Colonic mucosa (tissue), 4 donors: ENCODE measurements at places on chromosomes 5 and 9.

DNA sequence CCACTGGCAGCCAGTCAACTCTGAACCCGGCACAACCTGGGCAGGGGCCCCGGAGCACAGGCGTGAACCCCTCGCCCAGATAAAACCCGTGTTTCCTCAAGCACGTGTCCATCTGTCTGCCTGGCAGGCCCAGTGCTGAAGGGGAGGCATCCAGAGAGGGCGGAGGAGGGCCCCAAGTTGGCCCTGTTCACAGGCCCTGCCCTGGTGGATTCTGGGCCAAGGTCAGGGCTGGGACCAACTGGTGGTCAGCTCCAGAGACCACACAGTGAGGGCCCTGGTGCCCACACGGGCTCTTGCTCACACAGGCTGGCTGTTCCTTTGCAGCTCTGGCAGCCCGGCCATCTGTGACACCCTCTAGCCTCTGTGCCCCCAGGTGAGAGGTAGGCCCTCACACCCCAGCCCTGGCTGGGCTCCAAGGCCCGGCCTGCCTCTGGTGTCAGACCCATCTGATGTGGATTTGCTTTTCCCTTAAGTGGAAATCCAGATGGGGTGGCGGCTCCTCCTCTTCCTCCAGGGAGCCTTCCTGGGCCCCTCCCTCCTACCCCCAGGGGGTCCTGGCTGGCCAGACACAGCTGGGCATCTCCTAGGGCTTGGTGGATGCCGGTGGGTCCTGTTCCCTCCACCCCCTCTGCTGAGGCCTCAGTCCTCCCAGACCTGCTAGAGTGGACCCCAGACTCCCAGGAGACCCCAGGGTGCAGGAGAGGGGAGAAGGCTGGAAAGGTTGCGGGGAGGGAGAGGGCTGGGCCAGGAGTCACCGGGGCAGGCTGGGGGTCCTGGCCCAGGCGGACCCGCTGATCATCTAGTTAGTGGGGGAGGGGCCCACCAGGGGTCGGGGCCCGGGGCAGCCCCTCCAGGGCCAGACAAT lies 525 bp upstream of the STPG3 start:
- no peak for DNase-seq

DNA sequence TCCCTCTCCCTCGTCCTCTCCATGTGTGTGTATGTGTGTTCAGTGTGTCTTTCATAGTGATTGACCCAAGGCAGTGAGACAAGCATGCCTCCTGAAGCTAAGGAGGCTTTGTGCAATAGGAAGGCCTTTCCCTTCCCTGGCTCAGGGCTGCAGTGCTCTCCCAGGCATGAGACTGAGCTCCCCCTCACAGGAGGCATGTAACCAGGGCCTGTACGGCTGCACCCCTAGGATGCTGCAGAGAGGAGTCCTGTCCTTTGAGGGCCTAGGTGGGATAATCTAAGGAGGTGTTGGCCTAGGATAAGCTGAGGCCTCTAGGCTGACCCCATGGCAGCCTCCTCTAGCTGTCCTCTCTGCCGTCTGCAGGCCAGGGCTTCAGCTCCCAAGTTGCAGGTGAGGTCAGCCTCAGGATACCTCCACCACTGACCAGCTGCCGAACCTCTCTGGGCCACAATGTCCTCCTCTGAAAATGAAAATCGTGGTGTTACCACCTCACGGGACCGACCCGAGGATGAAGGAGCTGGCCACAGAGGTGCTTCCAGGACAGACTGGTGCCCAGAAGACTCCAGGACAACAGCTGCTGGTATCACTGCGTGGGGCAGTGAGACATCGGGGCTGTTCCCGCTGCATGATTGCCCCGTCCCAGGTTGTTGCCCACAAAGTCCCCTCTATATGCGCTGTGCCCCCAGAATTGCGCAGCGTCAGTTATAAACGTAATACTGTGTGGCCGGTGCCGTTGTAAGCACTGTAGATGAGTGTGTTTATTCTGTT lies 129.6 kb downstream of the BARX1 start:
- DNase-seq, result no peak

- DNase-seq, result no peak
Observed at GRCh38 chr5:10912435-10912834, 151.4 kb upstream of the DAP start.

DNA sequence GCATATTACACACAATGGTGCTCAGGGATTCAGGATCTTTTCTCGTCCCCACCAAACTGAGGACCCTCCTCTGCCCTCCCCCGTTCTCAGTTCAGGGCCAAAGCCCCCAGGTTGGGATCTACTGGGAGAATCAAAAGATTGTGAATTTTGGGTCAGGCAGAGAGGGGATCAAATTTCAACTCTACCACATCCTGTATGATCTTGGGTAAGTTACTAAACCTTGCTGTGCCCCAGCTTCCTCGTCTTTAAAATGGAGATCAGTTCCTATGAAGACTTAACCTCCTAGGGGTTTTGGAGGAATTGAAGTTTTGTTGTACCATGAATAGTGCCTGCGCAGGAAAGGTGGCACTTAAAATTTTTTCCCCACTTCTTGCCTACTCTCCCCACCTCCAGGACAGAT lies 62.4 kb downstream of the RAI14 start:
- no peak for DNase-seq

DNA sequence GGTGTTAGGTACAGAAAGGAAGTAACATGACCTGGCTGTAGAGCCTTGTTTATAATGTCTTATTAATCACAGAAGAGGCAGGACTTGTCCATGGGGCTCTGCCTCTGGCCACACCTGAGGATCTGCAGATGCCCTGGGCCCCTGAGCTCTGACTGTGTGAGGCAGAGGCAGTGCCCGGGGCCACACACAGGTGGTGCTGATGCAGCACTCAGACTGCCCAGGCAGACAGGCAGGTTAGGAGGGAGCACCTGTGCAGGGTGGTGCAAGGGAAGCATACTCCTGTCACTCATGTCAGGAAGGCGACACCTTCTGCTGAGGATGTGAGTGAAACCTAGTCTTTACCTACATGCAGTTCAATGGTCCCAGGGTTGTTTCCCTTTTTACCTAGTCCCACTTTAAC lies 88.7 kb downstream of the CFAP90 start:
- no peak for DNase-seq

GRCh38 chr5:86403190-86403589 lies 214.6 kb upstream of the COX7C start:
- no peak for DNase-seq

DNA sequence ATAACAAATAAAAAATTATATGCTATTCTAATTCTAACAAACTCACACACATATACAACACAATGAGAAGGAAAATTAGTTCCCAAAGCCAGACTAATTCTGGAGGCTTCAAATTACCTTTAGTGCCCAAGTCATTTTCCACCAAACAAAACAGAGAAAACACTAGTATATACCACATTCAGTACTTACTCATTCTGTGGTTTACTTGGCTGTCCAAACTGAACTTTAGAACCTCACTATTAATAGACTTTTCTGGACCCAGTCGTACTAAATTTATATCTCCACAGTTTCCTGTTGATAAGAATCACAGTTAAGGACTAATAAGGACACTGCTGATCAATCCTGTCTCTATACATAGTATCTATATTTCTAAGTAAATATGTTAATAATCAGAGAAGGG lies 66.4 kb downstream of the SETX start:
- DNase-seq, result no peak

DNA sequence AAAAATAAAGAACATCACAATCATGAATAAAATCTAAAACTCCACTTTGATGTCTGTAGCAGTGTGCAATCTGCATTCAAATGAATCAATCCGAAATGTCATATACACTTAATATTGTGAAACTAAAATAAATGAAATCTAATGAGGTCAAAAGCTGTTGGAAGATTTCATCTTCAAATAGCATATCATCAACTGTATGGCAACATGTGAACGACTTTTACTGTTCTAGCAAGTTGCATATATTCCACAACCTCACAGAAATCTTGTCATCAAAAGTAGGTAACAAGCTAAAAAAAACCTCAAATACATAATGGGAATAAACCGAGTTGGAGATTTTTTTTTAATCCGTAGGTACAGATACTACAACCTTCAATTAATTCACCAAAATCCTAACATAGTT lies 1.2 kb downstream of the PTBP3 start:
- DNase-seq, result no peak

- DNase-seq, result no peak
Observed at GRCh38 chr5:129909225-129909624, 5.0 kb downstream of the CHSY3 start.
